ENCODE measurements at places on chromosomes 12 and 14. TPM values are rescaled to one million over a fixed set of nuclear protein-coding genes. Genes with fewer than 3 reads are reported as not detected.

TOMM20L gene
- not detected for polyA plus RNA-seq

YAF2 gene
- 10.2 TPM for polyA plus RNA-seq

POLE2 gene
- 7.3 TPM for polyA plus RNA-seq

LRTM2 gene
- 7.7 TPM for polyA plus RNA-seq

GPX2 gene
- 23.8 TPM for polyA plus RNA-seq

ARL6IP4 gene
- polyA plus RNA-seq, result 283 TPM

BEST3 gene
- polyA plus RNA-seq, result 5.9 TPM

KRT71 gene
- polyA plus RNA-seq, result not detected

BDKRB1 gene
- polyA plus RNA-seq, result not detected

CBLN3 gene
- 3.3 TPM for polyA plus RNA-seq

KRT85 gene
- polyA plus RNA-seq, result not detected

SMIM41 gene
- polyA plus RNA-seq, result not detected

A2M gene
- polyA plus RNA-seq, result 210 TPM
